ENCODE measurements at places on chromosomes 4 and X. TPM values are rescaled to one million over a fixed set of nuclear protein-coding genes. Genes with fewer than 3 reads are reported as not detected.

DNA sequence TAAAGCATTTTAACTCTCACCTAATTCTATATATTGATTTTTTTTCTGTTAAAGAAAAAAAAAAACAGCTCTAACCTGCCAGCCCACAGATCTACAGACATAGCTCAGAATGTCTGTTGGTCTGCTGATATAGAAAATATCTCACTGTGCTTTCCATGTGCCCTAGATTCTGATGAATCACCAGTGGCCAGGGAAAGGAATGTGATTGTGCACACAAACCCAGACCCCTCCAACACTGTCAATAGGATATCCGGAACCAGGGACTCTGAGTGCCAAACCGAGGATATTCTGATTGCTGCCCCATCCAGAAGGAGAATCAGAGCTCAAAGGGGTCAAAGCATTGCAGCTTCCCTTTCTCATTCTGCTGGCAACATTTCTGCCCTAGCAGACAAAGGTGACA lies 12.1 kb upstream of the SCML1 start:
- H3K36me3 ChIP-seq: no peaks in the 10 kb centered on the region
- H3K4me3 ChIP-seq: no peak overlapping the region
- H3K27me3 ChIP-seq: no peaks in the 10 kb centered on the region
- H3K4me1 ChIP-seq: no peaks in the 10 kb centered on the region

- no peak for DNase-seq
- no peaks in the 10 kb centered on the region for H3K4me1 ChIP-seq
- H3K36me3 ChIP-seq: no peaks in the 10 kb centered on the region
- no peak overlapping the region for H3K4me3 ChIP-seq
Measured at GRCh38 chr4:8370835-8371595, 69.5 kb downstream of the ACOX3 start.

DNA sequence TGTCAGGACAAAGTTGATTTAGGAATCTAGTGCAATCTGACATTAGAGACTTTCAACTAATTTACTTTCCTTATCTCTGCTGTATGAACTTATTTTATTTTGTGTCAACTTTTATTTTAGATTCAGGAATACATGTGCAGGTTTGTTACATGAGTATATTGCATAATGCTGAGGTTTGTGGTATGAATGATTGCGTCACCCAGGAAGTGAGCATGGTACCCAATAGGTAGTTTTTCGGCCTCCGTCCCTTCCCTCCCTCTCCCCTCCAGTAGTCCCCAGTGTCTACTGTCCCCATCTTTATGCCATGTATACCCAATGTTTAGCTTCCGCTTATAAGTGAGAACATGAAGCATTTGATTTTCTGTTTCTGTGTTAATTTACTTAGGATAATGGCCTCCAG lies 68.7 kb upstream of the TEX13D start:
- H3K27me3 ChIP-seq: no peaks in the 10 kb centered on the region
- peaks cover 7% of the 10 kb centered on the region for H3K4me1 ChIP-seq
- DNase-seq: peak; percentile 50

- no peak overlapping the region for H3K4me3 ChIP-seq
- no peaks in the 10 kb centered on the region for H3K27me3 ChIP-seq
- H3K27ac ChIP-seq: no peak overlapping the region
- H3K4me1 ChIP-seq: no peaks in the 10 kb centered on the region
Measured at GRCh38 chrX:5867778-5868177, 360.9 kb downstream of the NLGN4X start.

DNA sequence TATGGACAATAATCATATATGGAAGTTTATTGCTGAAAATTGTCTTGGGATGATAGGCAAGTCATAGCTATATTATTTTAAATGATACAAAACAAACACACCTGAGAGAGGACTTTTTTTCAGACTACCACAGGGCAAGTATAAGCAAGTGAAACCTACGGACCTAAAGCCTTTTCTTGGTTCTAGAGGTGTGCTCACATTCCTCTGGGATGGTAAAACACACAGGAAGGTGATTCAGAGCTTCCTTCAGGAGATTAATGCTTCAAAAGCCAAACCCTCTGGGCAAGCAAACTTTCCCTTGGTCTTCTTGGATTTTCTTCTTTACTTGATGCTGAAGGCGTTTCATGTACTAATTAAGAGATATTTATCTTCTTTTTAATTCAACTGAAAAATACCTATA lies 60.1 kb upstream of the ACSL4 start:
- no peaks in the 10 kb centered on the region for H3K4me1 ChIP-seq
- H3K27me3 ChIP-seq: no peaks in the 10 kb centered on the region
- H3K36me3 ChIP-seq: no peaks in the 10 kb centered on the region
- no peak overlapping the region for H3K4me3 ChIP-seq
- DNase-seq: no peak
- no peak overlapping the region for H3K27ac ChIP-seq

DNA sequence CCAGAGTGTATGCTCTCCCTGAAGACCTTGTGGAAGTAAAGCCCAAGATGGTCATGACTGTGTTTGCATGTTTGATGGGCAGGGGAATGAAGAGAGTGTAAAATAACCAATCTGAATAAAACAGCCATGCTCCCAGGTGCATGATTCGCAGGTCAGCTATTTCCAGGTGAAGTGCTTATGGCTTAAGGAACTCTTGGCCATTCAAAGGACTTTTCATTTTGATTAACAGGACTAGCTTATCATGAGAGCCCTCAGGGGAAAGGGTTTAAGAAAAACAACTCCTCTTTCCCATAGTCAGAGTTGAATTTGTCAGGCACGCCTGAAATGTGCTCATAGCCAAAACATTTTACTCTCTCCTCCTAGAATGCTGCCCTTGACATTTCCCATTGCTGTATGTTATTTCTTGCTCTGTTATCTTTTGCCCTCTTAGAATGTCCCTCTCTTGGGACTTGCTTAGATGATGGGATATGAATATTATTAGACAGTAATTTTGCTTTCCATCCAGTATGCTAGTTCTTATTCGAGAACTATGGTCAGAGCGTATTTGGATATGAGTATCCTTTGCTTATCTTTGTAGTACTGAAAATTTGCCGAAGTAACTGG lies 88.6 kb downstream of the PLS3 start:
- no peak overlapping the region for H3K27ac ChIP-seq
- H3K36me3 ChIP-seq: no peaks in the 10 kb centered on the region
- H3K27me3 ChIP-seq: no peaks in the 10 kb centered on the region
- no peak for DNase-seq
- H3K4me1 ChIP-seq: no peaks in the 10 kb centered on the region
- H3K4me3 ChIP-seq: no peak overlapping the region

GRCh38 chr4:25775166-25775565 lies 87.6 kb downstream of the SEL1L3 start:
- no peaks in the 10 kb centered on the region for H3K27me3 ChIP-seq
- no peaks in the 10 kb centered on the region for H3K4me1 ChIP-seq
- no peak overlapping the region for H3K4me3 ChIP-seq
- no peak for DNase-seq
- peaks cover 63% of the 10 kb centered on the region for H3K36me3 ChIP-seq

DNA sequence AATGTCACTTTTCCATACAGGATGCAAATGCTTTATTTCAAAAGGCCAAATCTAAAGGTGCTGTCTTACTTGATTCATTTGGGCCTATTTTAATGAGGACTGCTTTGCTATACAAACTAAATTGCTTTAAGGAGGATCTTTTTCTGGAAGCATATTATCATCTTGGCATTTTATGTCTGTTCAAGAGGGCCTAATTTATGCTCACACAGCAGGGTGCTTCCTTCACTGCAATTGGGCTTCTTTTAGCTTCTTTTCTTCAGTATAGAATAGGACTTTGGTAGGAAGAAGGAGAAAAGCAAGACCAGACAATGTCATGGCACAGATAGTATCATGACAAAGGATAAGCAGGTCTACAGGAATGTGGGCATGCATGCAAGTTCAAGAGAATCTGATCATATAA lies 222.4 kb upstream of the ANKRD50 start:
- no peaks in the 10 kb centered on the region for H3K27me3 ChIP-seq
- no peak overlapping the region for H3K4me3 ChIP-seq
- H3K27ac ChIP-seq: no peak overlapping the region
- DNase-seq: no peak
- H3K4me1 ChIP-seq: no peaks in the 10 kb centered on the region
- no peaks in the 10 kb centered on the region for H3K36me3 ChIP-seq

GRCh38 chr4:111988514-111988913 lies 156.7 kb upstream of the FAM241A start:
- no peaks in the 10 kb centered on the region for H3K4me1 ChIP-seq
- no peak for DNase-seq
- H3K27me3 ChIP-seq: no peaks in the 10 kb centered on the region
- no peak overlapping the region for H3K4me3 ChIP-seq
- H3K36me3 ChIP-seq: no peaks in the 10 kb centered on the region

GRCh38 chr4:13461191-13461905 lies 22.8 kb downstream of the RAB28 start:
- H3K36me3 ChIP-seq: peaks cover 5% of the 10 kb centered on the region
- no peak overlapping the region for H3K27ac ChIP-seq
- no peak overlapping the region for H3K4me3 ChIP-seq
- no peaks in the 10 kb centered on the region for H3K4me1 ChIP-seq
- H3K27me3 ChIP-seq: no peaks in the 10 kb centered on the region
- no peak for DNase-seq

GRCh38 chr4:79331126-79331876 lies 5.4 kb upstream of the NAA11 start:
- H3K4me1 ChIP-seq: no peaks in the 10 kb centered on the region
- no peaks in the 10 kb centered on the region for H3K27me3 ChIP-seq
- no peaks in the 10 kb centered on the region for H3K36me3 ChIP-seq
- no peak for DNase-seq
- no peak overlapping the region for H3K4me3 ChIP-seq

DNA sequence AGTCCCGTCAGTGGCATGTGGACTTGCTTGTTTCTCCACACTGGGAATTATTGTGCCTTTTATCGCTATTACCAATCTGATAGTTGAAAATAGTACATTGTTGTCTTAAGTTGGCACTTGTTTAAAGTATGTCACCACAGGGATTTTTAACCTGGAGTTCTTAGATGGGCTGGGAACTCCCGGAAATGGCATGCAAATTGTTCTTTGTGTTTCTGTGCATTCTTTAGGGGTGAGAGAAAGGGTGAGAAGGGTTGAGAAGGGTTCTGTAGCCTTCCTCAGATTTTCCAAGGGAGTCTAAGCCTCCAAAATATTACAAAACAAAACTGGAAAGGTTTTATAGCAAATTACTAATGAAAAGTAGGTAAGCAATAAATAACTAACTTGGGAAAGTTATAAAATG lies 176.9 kb downstream of the ZIC3 start:
- no peak overlapping the region for H3K4me3 ChIP-seq
- no peak for DNase-seq
- H3K27me3 ChIP-seq: no peaks in the 10 kb centered on the region
- H3K27ac ChIP-seq: no peak overlapping the region

DNA sequence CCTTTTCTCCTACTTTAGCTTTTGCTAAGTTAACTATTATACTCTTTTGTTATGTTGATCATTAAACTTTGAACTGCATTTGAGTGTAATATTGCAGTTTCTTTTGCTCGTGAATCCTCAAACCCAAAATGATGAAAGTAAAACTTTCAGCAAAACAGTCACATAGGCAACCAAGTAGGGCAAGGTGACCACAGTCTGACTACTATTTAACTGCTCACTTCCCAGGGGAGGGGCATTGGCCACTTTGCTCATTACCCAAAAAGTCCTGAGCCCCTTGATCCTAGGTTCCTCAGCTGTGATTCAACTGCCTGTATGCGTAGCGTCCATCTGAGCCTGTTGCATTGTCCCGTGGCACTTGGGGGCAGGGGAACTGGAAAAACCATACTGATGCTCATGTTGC lies 17.0 kb downstream of the RBMX2 start:
- H3K4me1 ChIP-seq: no peaks in the 10 kb centered on the region
- H3K27me3 ChIP-seq: no peaks in the 10 kb centered on the region
- H3K27ac ChIP-seq: no peak overlapping the region
- no peak overlapping the region for H3K4me3 ChIP-seq
- peaks cover 2% of the 10 kb centered on the region for H3K36me3 ChIP-seq

DNA sequence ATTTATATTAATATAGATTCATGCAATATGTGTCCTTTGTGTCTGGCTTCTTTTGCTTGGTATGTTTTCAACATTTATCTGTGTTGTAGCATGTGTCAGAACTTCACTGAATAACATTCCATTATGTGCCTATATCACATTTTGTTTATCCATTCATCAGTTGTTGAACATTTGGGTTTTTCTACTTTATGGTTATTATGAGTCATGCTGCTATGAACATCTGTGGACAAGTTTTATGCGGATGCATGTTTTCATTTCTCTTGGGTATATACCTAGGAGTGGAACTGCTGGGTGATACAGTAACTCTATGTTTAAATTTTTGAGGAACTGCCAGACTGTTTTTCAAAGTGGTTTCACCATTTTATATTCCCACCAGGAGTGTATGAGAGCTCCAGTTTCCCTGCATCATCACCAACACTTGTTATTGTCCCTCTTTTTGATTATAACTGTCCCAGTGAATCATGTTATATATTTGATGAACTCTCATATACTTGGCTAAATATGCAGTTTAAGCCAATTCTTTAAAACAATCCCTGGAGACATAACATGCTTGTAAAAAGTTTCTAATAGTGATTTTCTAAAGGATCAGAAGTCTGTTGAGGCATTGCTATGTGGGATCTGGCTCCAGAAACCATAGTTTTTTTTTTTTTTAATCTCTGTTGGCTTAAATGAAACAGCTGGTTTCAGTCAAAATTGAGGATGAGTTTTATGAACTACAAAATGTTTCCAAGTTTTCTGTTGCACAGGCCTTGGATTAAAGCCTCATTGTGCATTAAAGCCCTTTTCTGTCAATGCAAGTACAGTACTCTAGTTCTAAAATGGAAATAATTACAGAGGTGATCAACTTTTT lies 21.6 kb upstream of the REPS2 start:
- H3K4me3 ChIP-seq: no peak overlapping the region
- H3K27ac ChIP-seq: no peak overlapping the region
- H3K27me3 ChIP-seq: no peaks in the 10 kb centered on the region

GRCh38 chrX:154486052-154486395 lies 391 bp downstream of the UBL4A start:
- H3K4me1 ChIP-seq: peaks cover 54% of the 10 kb centered on the region
- peak; percentile 62 for DNase-seq
- H3K36me3 ChIP-seq: peaks cover 17% of the 10 kb centered on the region
- no peak overlapping the region for H3K27ac ChIP-seq

DNA sequence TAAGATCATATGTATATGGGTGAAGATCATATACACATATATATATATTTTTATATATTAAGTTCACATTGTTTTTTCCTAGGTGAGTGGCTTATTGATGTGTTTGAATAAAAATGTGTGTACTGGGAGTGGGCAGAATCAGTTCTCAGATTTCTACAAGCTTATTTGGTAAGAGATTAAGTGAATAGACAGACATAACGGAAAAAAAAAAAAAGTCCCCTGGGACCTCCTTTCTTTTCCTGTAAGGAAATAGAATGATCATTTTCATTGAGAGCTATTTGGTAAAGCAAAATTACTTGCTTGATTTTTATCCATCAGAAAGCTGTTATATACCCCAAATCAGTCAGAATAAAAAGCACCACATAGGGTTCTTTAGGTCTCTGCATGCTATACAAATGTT lies 597.7 kb downstream of the PCDH18 start:
- H3K27me3 ChIP-seq: no peaks in the 10 kb centered on the region
- no peaks in the 10 kb centered on the region for H3K36me3 ChIP-seq
- H3K4me3 ChIP-seq: no peak overlapping the region
- H3K27ac ChIP-seq: no peak overlapping the region
- no peak for DNase-seq

The CFI gene
- not detected for total RNA-seq

The GPC4 gene
- total RNA-seq: not detected

The HS3ST1 gene
- not detected for total RNA-seq

Data from natural killer cell (primary cell).